ENCODE measurements at places on chromosomes 4 and X.

GRCh38 chr4:102263024-102263787 lies 82.1 kb downstream of the SLC39A8 start:
- no peak for DNase-seq

GRCh38 chr4:184762100-184762499 lies 28.2 kb upstream of the CENPU start:
- DNase-seq, result peak; percentile 3

DNA sequence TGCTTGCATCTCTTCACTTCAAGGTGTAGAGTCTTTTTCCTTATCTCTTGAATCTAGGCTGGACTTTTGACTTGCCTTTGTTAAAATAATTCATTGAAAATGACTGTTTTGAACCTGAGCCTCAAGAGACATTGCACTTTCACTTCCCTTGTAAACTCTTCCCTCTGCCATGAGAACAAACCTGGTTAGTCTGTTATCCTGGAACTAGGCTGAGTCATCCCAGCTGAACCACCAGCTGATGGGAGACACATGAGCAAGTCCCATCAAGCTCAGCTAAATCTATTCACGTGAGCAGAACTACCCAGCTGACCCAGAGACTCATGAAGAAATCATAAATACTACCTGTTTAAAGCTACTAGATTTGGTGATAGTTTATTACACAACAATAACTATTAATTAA lies 202.3 kb upstream of the CENPE start:
- DNase-seq, result no peak

DNA sequence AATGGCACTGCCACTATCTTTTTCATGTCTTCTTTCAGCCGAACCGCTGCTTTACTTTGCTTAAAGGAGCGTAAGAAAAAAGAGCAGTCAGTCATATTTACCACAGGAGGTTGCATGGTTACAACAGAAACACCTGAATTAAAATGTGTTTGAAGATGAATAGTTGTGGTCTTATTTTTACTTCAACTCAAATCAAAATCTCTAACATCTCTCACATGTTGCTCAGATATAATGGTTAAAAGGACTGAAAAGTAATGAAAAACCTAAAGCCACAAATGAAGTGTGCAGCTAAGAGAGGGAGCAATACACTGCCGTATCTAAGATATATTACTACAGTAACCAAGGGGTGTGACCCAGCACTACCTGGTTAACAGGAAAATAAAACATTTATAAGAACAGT lies 27.4 kb downstream of the FAM13A start:
- no peak for DNase-seq

DNA sequence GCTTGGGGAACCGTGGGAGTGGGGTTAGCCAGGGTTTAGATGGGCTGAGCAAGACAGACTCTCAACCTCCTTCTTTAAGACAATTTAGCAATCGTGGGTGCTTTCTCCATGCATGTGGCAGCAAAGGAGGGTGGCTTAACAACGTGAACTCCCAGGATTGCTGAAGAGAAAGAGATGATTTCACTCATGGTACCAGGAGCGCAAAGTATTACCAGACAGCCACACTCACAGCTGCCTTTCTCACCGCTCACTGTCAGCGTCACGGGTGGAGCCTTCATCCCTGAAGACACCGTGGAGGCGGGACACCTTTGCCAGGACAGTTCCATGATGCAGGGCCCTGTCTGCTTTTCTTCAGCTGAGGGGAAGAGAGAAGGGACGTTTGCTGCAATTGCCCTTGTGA lies 212.5 kb upstream of the PSAPL1 start:
- DNase-seq, result no peak

DNA sequence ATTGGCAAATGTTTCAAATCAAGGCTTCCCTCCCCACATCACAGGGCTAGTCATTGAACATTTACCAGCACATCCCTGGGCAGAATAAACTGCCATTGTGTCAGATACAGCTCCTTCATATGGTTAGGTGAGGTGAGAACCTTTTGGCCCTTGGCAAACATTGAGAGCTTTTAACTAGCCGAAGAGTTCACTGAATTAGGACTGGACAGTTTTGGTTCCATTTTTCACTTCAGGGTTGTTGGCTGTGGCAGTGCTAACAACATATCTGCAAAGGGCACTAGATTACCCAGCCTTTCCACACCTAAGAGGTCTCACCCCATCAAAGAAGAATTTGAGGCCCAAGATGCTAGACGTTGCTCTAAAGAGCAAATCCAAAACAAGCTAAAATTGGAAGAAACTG lies 180.7 kb downstream of the GUCY2F start:
- DNase-seq, result no peak

All from stimulated activated CD8-positive, alpha-beta memory T cell treated with anti-CD3 and anti-CD28 coated beads, Interleukin-4, amount 100 ng/mL, for 4 hours (primary cell).